Neural progenitor cell (in vitro differentiated cells): ENCODE measurements at places on chromosomes 12 and 14.
A peak's percentile ranks its signal among the peaks of the same experiment; 100 is the strongest.

DNA sequence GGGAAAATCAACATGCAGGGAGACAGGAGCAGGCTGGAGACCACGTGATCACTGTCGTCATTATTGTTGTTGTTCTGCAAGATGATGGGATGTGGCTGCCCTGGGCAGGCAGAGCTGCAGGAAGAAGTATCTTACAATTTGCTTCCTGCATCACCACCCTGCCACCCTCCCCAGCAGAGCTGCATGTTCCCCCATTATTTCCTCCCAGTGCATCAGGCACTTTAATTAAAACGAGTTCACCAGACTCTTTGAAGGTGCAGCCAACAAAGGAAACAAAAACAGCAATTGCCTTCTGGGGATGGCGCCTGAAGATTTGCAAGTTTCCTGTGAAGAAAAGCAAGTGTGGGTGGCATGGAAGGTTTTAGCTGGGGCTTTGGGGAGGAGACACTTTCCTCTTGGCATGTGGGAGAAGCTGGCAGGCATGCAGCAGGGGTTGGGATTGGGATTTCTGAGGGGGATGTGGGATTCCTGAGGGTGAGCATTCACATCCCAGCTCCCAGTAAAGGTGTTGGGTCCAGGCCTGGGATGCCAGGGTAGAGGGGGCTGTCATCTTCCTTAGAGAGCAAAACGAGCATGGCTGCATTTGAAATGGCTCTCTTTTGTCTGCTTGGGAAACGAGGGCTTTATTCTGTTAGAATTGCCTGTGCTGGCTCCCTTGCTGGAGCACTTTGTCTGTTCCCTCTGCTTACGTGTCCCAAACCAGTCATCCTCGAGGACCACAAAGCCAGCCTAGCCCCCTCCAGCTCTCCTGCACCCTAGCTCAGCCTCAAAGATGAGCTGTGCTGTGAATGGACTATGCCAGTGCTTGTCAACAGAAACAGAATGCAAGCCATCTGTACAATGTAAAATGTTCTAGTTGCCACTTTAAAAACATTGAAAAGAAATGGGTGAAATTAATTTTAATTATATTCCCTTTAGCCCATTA lies 11.5 kb upstream of the C14orf132 start:
- peak; percentile 44 for DNase-seq

DNA sequence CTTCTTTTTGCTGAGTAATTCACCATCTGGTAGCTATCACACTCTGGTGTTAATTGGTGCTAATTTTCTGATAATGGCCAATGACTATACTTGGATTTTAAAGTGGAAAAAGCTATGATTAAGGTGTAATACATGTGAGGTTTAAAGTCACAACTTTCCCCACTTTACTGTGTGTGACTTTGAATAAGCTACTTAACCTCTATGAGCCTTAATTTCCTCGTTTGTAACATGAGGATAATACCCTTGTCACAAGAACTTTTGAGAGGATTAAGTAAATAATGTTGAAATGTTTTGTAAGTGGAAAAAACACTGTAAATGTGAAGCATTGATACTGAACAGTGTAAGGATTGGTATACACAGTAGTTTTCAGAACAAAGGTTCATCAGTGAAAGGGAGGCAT lies 65.3 kb downstream of the MSRB3 start:
- no peak for DNase-seq

DNA sequence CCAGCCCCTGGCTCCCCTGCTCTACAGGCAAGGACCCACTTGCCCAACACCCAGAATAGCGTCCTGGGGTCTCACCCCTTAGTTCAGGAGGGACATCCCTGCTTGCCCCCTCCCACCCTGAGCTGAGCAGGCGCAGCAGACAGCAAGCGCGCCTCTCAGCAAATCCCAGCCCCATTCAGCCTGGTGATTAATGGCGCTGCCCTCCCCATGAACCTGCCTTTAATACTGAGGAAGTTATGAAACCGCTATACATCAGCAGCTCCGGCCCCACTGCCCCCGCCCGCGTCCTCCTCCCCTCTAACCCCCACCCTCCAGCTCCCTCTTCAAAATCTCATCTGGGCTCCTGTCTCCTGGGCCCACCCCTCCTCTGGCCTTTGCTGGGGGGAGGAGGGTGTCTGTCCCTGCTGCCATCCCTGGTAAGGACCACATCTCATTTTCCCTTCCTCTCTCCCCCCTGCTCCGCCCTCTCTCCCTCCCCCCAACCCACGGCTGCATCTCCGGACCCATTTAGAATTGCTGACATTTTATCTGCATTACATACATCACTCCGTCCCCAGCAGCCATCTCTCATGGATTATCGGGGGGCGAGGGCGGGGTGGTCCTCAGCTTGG lies 7.1 kb upstream of the SMUG1 start:
- no peak for DNase-seq

GRCh38 chr12:48890657-48891418 lies 25.2 kb upstream of the RND1 start:
- peak; percentile 94 for DNase-seq

DNA sequence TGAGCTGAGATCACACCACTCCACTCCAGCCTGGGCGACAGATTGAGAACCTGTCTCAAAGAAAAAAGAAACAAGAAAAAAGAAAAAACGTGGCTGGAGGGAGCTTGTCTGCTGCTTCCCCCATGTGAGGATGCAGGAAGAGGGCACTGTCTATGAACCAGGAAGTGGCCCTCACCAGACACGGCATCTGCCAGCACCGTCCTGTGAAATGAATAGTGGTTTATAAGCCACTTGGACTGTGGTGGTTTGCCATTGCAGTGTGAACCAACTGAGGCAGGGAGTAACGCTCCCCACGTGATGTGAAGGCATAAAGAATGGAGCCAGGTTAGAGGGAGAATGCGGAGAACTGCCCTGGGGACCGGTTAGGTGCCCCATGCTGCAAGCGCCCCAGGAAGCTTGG lies 4.5 kb upstream of the BRF1 start:
- DNase-seq, result no peak

DNA sequence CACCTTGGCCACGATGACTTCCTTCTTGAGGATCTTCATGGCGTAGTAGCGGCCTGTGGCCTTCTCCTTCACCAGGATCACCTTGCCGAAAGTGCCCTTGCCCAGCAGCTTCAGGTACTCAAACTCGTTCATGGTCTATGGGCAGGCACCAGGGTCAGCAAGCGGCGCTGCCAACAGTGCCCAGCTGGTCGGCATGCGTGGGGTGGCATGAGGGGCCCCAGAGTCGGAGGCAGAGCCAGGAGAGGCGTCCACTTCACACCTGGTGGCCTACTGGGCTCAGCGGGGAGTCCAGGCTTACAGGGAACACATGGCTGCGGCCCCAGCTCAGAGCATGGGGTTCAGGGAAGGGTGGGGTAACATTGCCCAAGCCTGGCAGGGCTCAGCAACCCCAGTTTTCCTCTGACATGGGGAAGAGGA lies 20.5 kb downstream of the AKT1 start:
- DNase-seq, result no peak

GRCh38 chr14:32201816-32202490 lies at the start of gene RNU6-7:
Gene RNU6-7 (plus strand): TSS chr14:32202045.
- DNase-seq, result peak; percentile 66

GRCh38 chr14:54420478-54421142 lies 20.6 kb downstream of the CNIH1 start:
- peak; percentile 53 for DNase-seq

- no peak for DNase-seq
Measured at GRCh38 chr12:132451836-132452195, 38.1 kb upstream of the FBRSL1 start.

DNA sequence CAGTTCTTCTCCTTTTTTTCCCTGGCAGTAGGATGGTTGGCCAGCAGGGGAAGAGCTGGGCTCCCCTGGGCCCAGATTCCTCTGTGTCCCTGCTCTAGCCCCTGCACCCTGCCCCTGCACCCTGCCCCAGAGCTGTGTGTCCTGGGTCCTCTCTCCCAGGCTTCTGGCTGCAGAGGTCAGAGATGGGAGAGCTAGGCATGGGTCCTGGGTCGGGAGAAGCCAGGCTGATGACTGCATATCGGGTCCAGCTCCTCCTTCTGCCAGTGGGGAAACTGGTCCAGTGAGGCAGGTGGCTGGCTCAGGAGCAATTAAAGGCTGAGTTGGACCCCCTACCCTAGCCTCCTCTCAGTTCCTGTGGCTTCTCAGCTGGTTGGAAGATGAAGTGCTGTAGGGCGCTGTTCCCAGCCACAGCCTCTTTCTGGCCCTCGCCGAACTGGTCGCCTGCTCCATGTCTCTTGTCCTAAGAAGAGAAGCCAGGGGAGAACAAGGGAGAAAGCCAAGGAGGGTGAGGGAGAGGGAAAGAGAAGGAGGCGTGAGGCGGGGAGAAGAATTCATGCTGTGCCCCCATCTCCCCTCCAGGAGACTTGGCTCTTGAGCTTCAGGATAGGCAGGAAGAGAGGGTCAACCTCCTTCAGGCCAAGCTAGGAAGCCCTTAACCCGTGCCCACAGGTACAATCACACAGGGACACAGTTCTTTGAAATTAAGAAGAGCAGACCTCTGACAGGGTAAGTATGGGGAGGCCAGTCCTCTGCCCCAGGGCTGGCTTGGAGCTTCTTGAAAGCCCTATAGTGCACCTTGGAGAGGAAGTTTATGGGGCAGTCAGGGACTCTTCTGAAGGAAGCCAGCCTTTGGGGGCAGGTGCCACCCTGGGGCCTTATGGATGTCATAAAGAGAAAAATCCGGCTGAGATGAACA lies 9.5 kb downstream of the VASH1 start:
- DNase-seq, result no peak

DNA sequence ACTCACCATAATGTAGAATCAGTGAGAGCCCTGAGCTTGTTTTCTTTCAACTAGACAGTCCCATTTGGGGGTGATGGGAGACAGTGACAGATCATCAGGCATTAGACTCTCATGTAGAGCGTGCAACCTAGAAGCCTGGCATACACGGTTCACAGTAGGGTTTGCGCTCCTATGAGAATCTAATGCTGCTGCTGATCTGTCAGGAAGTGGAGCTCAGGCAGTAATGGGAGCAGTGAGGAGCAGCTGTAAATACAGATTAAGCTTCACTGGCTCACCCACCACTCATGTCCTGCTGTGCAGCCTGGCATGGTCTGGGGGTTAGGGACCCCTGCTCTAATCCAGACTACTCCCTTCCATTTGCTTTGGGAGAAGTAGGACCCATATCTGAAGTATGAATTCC lies 55.6 kb downstream of the FNTB start:
- DNase-seq, result no peak

DNA sequence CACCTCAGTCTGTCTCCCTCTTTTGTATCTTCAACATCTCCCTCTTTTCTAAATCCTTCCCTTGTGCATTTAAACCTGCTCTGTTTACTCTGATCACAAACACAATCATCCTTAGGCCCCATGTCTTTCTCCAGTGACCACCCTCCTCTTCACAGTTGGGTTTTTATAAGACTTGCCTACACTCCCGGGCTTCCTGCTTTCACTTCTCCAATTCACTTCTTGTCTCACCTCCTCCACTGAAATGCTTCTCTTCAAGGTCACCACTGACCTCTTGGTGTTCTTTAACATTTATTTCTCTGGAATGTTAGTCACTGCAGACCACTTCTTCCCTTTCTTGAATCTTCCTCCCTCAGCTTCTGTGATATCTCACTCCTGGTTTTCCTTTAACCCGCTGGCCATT lies 8.7 kb upstream of the SMCO2 start:
- DNase-seq, result no peak

GRCh38 chr14:22919601-22919921 lies 612 bp upstream of the RBM23 start:
- DNase-seq, result no peak

GRCh38 chr12:5037795-5038357 lies 5.8 kb upstream of the KCNA5 start:
- DNase-seq, result no peak

- DNase-seq, result no peak
Measured at GRCh38 chr14:56449670-56450213, 129.9 kb upstream of the TMEM260 start.

DNA sequence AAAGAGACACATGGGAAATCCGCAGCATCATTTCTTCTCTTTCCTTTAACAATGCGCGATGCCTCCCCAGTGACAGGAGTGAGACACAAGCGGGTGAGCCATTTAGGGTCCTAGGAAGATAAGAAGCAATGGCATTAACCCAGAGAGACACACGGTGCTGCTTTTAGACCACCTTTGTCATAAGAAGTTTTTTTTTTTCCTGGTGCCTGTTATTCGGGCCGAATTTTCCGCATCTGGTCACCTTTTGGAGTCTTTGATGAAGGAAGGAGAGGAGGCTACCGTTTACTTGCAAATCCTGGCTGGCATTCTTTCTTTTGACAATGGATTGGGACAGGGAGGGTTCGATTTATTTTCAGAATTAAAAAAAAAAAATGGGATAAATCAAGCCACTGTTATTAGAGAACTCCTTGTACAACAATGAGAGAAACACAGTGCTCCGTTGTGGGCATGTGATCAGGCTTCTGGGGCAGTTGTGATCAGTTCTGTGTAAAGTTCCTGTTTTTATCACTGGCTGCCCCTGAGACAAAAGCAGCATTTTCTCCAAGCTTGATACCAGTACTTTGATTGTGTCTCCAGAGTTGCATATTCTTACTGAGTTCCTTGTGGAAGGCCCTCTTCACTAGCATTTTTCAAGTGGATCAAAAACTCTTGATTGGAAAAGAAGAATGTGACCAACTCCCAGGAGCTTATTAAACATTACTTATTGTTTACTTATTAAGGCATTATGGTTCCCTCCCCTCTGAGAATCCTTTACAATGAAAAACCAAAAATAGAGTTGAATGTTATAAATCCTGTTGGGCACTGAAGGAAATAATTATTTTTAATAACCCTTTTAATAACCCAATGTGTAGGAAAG lies 1.1 kb downstream of the DIP2B start:
- DNase-seq, result peak; percentile 49

DNA sequence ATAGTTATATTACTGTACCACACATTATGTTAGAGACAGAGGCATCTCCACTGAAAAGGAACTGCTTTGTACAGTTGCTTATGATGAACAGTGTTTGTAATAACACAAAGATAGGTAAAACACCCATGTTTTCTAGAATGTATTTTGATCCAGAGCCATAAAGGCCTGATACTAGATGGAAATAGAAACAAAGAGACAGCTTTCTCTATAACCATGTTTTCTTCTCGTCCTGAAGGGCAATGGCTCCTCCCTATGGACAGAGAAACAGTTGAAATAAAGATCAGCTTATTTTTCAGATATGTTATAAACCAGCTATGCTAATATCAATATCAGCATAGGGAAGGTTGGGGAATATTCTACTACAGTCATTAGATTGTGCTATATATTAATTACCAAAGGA lies 109.2 kb downstream of the ATXN7L3B start:
- no peak for DNase-seq

DNA sequence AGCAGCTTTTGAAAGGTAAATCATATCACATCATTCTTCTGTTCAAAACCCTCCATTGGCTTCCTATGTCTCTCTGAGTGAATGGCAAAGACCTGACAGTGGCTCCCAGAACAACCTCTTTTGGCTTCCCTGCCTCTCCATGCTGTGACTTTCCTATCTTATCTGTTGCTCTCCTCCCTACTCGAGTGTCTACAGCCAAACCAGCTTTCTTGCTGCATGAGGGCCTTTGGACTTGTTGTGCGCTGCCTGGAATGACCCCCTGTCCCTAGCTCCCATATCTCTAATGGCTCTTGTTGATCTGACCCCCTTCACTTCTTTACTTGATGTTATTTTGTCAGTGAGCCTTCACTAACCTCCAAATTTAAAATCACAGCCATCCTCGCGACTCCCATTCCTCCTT lies 2.5 kb downstream of the SYNE2 start:
- DNase-seq, result no peak
